ENCODE measurements at places on chromosomes 7 and 10.

DNA sequence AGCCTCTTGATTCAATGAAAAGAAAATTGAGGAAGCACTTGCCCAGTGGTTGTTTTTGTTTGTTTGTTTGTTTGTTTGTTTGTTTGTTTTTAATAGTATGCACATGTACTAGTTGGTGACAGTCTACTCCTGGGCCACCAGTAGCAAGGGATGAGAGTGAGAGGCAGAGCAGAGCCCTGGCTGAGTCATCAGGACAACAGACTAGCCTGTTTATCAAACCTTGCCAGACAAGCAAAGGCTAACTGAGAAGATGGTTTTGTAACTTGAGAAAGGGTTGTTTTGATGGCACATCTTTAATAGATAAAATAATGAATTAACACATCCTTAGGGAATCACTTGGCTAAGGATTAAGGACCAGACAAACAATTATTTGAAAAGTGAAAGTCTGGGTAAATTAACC is 78.1 kb downstream of the INHBA start:
- no peak for DNase-seq

DNA sequence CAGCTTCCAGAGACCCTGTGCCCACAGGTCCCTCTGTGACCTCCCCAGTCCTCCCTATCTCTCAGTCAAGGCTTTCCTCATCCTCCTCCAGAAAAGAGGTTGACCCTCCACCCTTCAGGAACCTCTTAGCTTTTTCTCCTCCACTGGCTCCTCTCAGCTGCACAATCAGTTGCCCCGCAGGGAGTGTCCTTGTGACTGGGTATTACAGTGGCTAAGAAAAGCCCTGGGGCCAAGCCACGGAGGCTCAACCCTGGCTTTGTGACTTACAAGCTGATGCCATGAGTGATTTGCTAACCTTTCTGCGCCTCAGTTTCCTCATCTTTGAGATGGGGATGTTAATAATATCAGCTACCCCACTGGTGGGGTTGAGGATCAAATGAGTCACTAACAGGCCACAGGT is 66.4 kb upstream of the ZMIZ1 start:
- DNase-seq, result no peak

DNA sequence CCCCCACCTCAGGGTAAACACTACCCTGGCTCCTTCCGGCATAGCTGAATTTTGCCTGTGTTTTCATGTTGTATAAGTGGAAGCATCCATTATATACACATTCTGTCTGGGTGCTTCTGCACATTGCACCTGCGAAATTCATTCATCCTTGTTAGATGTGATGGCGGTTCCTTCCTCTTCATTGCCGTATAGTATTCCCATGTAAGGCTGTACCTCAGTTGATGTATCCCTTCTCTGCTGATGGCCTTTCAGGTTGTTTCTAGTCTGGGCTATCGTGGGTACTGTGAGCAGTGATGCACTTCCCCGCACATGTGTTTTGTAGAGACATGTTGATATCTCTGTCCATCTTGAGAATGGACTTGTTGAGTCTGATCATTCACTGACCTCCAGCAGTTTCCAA is 28.9 kb downstream of the ELFN1 start:
- no peak for DNase-seq

- no peak for DNase-seq
Measured at GRCh38 chr7:78407031-78407430, 608.5 kb downstream of the PHTF2 start.

GRCh38 chr7:43636093-43636492 is 53.2 kb downstream of the STK17A start:
- no peak for DNase-seq
